ENCODE measurements at places on chromosomes 6 and 20.

- DNase-seq = peak; percentile 72
These were observed 179.7 kb upstream of the MYLIP start for GRCh38 chr6:15948930-15949900.

- no peak for DNase-seq
These were observed 5.3 kb upstream of the CABLES2 start for GRCh38 chr20:62412194-62413024.

DNA sequence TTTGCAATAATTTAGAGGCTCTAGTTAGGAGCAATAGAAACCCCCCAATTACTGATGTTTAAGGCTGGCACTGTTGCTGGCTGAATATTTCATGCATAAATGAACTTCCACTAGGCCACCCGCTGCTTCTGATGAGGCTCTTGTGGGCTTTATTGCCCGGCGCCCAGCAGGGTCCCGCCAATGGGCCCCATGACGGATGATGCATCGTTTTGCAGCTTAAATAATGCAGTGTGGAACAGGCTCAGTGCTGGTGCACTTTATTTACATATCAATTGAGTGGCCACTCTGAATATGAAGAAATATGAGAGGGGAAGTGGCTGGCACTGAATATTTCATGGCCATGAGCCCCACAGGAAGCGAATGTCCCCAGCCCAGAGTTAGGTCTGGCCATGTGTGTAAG, 155.3 kb upstream of the MAFB start:
- no peak for DNase-seq

- DNase-seq = no peak
These were observed 30.2 kb upstream of the DACT2 start for GRCh38 chr6:168349718-168350210.

GRCh38 chr6:452301-453067, 60.9 kb downstream of the IRF4 start:
- DNase-seq = no peak

DNA sequence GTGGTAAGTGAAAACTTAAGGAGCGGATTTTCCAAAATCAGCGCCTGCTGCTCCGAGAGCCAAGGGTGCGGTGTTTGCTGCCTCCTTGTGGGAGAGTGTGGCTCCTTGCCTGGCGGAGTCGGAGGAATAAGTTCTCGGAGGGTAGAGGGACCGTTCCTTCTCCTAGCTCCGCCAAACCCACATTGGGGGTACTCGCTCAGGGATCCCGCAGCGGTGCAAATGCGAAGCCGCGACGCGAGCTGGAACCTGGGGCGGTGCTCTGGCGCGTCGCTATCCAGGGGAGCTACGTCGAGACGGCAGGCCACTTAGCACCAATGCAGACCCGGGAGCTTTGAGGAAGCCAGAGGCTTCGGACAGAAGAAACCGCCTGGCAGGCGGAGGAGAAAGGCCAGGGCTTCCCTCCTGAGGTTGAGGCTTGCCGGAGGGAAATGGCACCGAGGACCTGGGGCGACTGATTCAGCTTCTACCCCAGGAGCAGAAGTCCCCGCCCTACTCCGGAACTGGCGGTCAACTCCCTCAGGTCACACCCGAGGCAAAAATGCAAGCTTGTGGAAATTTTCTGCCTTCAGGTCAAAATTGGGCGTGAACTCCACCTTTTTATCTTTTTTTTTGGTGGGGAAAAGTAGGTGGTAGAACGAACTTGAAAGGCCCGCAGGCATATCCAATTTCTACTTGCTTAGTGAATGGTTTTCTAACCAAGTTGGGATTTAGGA, 5.7 kb upstream of the DDX43 start:
- peak; percentile 75 for DNase-seq

GRCh38 chr6:19968201-19968600, 131.0 kb downstream of the ID4 start:
- DNase-seq = no peak

- no peak for DNase-seq
These were observed 52.7 kb downstream of the EBF4 start for GRCh38 chr20:2745060-2745910.

DNA sequence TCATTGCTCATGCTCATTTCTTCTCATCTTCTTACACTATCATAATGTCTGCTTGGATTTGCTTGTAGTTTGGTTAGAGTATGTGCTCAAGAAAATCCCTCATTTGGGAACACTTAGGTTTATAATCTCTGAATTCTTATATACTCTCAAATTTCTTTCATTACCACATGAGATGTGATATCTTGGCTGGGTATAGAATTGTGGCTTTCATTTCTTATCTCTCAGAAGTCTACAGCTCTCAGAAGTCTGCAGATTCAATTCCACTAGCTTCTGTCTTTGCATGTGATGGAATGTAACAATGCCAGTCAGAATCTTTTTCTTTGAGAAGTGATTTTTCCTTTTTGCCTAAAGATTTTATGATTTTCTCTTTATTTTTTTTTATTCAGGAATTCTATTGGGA, 50.9 kb downstream of the STMND1 start:
- no peak for DNase-seq

GRCh38 chr6:98840385-98840784, 6.0 kb downstream of the POU3F2 start:
- DNase-seq = no peak

- DNase-seq = no peak
These were observed 539.4 kb downstream of the PTPRT start for GRCh38 chr20:42650191-42650746.

DNA sequence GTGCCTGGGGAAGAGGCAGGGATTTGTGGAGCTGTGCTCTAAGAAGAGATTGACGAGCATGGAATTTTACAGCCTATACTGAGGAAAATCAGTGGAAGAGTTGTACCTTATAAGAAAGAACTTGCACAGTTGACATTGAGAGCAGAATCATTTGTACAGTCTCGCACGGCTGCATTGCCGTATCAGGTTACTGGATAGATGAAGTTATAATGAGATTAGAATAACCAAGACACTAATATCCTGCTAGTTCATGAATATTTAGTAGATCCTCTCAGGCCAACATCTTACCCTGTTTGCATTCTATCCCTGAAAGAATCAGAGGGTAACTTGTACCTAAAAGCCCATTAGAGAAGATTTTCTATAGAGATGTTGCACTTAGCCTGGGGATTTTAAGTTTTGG, 447.1 kb downstream of the PREX1 start:
- no peak for DNase-seq

DNA sequence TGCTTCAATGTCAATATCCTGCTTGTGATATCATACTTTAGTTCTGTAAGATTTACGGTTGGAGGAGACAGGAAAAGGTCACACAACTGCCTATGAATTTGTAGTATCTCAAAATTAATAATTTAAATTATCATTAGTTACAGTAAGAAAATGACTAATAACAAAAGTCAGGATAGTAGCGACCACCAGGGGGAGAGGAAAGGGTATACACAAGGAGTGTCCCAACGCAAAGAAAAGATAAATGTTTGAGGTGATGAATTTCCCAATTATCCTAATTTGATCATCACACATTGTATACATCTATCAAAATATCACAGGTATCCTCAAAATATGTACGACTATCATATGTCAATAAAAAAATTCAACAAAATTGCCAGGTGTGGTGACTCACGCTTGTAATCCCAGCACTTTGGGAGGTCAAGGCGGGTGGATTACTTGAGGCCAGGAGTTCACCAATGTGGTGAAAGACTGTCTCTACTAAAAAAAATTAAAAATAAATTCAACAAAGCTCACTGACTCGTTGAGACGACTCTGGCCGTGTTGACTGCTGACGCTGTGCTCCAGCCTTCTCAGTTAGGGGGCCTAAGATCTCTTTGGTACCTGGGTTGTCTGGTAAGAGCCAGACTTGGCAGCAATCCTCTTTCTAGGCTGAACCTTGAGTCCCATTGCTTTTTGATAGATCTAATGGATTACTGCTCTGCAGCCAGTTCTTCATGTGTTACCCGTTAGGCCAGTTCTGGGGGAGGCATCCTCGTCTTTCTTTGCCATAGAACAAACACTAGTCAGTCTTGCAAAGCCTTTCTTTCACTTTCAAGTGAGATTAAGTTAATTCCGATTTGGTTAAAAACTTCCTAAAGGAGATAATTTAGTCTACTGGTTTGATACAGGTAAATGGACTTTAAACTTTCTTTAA, 9.0 kb upstream of the OVOL2 start:
- no peak for DNase-seq

DNA sequence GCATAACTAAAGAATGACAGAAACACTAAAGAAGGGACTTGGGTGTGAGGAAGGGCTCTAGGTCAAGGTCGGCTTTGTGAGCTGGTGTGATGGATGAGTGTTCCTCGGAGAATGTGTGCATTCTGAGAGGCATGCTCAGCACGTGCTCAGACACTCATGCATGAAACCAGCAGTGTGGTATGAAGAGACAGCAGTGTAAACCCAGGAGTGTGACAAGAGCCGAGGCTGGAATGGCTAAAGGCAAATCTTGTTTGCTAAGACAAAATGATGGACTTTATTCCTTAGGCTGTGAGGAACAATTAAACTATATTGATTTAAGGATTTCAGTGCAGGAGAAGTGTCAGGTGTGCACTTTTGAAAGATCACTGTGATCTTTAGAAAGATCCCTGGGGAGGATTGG, 107.4 kb upstream of the MAP7 start:
- DNase-seq = no peak

- no peak for DNase-seq
These were observed 736.0 kb downstream of the CD109 start for GRCh38 chr6:74431873-74432580.

GRCh38 chr6:166502453-166502852, 84.0 kb downstream of the RAMACL start:
- no peak for DNase-seq

GRCh38 chr6:129748901-129749748, 39.1 kb upstream of the ARHGAP18 start:
- no peak for DNase-seq

DNA sequence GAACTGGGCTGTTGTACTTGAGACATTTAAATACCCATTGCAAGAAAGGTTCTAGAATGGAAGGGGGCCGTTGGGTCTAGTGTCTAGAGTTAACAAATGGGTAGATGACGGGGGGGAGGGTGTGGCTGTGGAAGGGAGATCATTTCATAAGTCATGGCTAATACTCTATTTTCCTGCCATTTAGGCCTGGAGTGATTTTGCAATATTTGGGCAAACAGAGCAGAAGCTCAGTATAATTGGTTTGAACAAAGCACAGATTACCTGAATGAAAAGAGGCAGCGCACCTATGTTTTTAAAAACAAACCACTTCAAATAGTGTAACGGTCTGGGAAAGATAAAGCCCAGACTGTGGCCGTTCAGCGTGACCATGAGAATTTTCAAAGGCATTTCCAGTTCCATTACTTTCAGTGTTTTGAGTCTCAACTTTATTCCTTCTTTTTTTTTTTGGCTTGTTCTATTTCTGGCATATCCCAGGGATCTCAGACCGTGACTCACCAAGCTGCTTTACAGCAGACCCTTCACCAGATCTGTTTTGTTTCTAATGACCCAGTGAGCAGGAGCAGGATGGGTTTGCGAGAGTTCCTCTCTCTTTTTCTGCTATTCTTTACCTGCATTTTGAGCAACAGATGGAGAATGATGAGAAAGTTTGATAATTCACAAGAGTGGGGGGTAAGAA, 73.7 kb downstream of the LYRM2 start:
- DNase-seq = no peak

DNA sequence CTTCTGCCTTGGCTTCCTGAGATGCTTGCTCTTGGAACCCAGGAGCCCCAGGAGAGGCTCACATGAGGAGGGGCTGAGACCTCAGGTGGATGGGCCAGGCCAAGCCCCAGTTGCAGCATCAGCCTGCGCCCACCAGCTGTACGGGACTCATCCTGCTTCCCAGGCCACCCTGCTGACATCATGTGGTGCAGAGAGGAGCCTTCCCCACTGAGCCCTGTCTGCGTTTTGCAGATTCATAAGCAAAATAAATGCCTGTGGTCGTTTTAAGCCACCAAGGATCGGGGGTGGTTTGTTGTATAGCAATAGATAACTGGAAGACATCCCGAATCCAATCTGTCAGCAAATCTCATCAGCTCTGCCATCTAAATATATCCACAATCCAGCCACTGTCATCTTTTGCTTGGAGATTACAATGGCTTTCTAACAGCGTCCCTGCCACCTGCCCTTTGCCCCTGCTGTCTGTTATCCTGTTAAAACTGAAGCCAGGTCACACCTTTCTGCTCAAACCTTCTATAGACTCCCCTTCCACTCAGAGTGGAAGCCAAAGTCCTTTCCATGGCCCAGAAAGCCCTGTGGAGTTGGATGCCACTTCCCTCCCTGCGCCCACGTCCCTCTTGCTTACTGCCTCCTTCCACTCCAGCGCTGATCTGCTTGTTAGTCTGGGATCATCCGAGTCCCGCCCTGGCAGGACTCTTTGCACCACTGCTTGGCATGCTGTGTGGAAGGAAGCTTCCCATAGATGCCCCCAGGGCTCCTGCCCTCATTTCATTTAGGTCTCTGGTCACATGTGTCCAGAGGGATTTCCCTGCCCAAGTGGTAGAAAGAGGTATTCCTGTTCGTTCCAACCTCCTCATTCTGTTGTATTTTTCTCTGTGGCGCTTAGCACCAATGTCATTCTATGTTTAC, 24.0 kb upstream of the MLN start:
- DNase-seq = no peak

DNA sequence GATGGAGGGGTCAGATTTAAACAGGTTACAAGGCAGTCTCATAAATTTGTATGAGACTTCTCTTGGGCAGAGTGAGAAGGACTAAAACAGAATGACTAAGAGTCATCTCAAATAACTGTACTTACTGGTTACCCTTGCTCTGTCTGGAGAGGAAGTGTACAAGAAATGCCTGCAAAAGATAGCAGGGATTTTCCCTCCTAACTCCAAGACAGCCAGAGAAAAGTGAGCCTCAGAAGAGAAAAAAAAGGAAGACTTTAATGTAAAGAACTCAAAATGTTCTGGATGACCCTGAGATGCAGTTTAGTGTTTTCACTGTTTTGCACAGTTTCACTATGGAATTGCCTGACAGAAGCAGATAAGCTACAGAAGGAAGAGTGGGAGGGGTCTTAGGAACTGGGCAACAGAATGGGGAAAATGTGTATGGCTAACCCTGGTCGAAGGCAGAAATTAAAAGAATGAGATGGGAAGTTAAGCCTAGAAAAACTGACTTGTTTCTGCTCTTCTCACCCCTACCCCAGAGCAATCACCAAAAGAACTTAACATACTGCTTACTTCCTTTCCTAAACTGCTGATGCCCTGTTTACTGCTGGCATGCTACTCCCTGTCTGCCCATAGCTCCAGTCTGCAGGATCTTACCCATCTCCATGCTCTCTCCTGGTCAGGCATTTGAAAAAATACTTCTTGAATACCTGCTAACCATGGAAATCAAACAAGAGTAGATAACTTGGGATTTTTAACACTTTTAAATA, 98.1 kb upstream of the MARCKS start:
- DNase-seq = no peak

- no peak for DNase-seq
These were observed 9.4 kb upstream of the POPDC3 start for GRCh38 chr6:105189026-105189820.

- DNase-seq = no peak
These were observed 42.0 kb downstream of the PTPRK start for GRCh38 chr6:128478230-128479047.

GRCh38 chr6:111176038-111176759, 88.9 kb downstream of the SLC16A10 start:
- DNase-seq = no peak

- no peak for DNase-seq
These were observed 126.1 kb upstream of the RPS6KA2 start for GRCh38 chr6:166752928-166753721.

GRCh38 chr20:20276811-20277530, 90.9 kb upstream of the INSM1 start:
- DNase-seq = no peak

Data from HAP-1 (cell line).